ENCODE measurements at places on chromosomes 6 and 20.
A peak's percentile ranks its signal among the peaks of the same experiment; 100 is the strongest.

- DNase-seq, result no peak
Measured at GRCh38 chr6:75794954-75795739, 46.1 kb downstream of the MYO6 start.

- DNase-seq, result no peak
Measured at GRCh38 chr6:92114091-92114675, 1305.2 kb downstream of the EPHA7 start.

DNA sequence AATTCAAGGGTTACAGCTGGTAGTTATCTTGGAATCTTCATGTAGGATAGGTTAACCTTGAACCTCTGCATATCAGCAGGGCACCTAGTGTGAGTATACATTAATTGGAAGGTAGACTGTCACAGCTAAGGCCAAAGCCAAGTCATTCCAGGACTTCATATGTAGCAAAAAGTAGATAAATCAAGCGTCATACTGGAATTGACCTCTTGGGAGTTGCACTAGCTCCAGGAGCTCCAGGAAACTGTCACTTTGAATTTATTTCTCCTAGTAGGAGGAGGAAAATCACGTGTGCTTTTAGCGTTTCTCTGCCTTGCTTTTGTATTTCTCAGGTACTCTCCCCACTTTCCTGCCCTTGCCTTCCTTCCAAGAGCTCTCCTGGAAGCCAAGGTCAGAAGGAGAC lies 30.3 kb downstream of the RIPOR2 start:
- no peak for DNase-seq

GRCh38 chr6:137230547-137230946 lies 11.4 kb upstream of the IFNGR1 start:
- DNase-seq, result no peak

DNA sequence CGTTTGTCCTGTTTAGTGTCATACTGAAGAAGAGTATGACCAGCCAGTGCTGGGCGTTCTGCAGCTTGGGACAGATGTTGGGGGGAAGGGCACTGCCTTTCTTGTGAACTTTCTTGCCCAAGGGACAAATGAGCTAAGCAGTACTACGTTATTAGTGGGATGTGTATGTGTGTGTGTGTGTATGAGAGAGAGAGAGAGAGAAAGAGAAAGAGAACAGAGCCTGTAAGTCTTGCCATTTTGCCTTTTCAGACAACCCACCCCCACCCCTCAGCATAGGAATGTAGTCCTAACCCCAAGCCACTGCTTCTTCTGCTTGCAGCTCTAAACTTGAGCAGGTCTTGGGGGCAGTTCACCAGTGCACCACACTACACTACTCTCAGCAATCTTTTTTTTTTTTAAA lies 45.5 kb downstream of the E2F3 start:
- no peak for DNase-seq

- DNase-seq, result no peak
Measured at GRCh38 chr6:20757761-20758160, 223.5 kb downstream of the CDKAL1 start.

DNA sequence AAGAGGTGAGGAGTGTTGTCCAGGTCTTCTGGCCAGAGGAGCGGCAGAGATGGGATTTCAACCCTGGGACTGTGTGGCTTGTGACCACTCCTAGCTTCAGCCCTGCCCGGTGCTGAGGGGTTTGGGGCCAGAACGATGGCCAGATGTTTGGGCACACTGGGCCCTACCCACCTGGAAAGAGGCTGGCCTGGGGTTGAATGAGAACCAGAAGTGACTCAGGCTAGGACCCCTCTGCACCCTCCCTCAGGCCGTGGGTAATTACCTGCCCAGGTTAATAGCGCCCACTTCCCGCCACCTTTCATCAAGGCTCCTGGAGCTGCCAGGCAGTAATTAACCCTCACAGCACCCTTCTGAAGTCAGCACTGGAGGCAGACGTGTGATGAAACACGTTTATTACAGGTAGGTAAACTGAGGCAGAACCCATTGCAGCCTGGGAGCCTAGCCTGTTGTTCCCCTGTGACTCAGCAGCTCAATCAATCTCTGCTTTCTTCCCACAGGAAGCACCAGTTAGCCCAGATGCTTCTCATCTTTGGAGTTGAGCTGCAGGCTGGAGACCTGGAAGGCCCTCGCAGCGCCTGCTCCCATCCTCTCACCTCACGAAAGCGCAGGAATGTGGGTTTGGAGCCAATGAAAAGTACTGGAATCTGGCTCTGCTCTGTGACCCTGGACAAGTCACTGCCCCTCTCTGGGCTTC lies 120.8 kb downstream of the CEBPB start:
- DNase-seq, result no peak

GRCh38 chr20:17572034-17572638 lies 2.3 kb downstream of the DSTN start:
- no peak for DNase-seq

DNA sequence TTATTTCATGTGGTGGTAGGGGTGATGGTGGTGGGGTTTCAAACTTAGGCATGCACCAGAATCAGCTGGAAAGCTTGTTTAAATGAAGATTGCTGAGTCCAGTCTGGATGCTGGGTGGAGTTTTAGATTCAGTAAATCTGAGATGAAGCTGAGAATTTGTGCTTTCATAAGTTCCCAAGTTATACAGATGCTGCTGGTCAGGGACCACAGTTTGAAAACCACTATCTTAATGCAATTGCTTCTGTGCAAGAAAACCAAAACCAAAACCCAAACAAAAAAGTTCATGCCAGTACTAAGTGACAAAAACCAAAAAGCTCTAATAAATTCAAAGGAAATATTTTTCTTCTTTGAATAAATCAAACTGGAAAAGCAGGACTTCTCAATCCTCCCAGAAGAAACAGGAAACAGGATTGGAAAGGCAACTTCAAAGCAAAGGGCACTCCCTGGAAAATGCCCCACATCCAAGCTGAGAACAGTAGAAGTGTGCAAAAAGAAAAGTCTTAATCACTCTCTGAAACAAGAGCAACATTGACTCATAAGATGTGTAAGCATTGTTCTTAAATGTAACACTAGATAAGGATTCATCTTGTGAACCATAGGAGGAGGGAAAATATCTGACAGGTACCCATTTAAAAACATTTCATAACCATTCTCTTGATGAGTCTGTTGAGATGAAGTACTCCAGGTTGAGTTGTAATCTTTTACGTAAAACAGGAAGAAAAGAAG lies 481.5 kb upstream of the HSF2 start:
- no peak for DNase-seq

GRCh38 chr6:21823371-21823770 lies 229.8 kb downstream of the SOX4 start:
- DNase-seq, result no peak

DNA sequence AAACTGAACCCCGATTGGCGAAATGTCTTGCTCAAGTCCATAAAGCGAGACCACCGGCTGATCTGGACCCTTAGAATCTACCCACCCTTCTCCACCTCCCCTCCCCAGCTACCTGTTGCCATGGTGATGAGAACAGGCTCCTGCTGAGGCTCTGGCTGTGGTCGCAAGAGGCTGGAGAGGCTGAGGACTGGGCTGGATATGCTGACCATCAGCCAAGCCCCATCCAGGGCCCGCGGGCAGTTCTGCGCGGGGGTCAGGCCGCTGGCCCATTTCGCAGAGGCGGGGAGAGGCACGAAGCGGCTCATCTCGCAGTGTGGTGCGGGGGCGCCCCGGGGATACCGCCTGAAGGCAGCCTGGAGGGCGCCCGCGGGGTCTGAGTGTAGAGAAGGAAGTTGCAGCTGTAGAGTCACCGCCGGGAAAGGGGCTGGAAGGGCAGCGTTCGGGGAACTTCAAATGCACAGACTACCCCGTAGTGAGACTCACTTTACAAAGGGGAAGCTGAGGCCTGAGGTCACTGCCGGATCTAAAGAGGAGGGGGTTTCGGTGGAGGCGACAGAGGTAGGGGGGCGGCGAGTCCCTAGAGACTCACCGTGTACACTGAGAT lies 671 bp downstream of the TAPBP start:
- no peak for DNase-seq

DNA sequence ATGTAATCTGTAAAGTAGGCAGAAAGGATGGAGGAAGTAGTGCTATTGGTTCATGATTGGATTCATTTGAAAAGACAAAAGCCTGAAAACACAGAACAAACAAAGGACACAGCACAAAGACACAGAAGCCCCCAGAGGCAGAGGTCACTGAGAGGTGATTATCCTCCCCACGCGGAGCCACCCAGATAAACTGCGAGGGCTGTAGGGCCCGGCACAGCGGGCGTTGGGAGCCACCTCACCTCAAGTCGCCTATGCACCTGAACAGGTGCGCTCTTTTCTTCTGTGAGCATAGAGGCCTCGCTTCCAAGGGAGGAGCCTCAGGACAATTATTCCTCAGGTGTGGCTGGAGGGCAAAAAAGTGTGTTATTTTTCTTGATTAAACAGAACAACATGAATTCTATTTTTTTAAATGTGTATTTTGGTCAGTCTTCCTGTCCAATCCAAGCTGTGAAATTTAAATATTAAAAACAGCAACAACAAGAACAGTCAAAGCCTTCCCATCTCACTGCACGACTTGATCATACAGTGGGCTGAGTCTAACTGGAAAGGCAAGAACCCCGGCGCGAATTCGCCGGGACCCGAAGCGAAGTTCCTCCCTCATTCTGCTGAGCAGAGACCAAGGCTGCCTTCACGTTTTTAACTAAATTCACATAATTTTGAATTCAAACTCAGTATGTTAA lies 205.3 kb downstream of the THBS2 start:
- no peak for DNase-seq

DNA sequence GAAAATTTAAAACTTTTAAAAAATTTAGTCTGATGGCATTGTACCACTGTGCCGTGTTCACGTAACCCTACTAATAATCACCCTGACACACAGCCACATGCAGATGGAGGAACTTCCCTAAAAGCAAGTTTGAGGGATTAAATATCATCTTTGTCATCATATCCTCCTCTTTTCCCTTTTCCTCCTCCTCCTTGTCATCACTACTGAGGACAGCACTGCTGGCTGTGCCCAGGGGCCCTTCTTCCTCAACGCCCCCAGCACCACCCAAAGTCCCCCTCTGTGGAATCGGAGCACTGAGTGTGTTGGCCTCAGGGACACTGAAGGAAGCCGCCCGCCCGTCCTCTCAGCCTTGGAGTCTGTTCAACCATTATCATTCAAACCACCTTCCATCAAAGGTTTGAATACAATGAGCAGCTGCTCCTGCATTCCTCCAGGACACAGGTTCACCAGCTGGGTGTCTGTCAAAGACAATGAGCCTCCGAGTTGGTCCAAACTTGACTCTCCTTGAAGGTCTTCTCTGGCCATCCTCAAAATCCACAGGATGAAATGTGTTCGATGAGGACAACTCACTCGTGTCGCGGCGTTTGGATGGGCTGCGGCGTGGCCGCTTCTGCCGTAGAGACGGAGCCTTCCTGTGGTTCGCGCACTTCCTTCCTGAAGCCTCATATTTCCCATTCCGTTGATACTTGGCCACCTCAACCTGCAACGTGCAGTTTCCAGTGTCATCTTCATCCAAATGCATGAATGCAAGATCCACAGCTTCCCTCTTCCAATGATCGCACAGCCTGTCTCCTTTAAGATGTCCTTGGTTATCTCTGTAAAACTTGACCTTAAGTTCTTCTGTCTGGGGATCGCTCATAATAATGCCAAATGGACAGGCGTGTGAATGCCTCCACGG lies 23.3 kb downstream of the NQO2 start:
- no peak for DNase-seq

DNA sequence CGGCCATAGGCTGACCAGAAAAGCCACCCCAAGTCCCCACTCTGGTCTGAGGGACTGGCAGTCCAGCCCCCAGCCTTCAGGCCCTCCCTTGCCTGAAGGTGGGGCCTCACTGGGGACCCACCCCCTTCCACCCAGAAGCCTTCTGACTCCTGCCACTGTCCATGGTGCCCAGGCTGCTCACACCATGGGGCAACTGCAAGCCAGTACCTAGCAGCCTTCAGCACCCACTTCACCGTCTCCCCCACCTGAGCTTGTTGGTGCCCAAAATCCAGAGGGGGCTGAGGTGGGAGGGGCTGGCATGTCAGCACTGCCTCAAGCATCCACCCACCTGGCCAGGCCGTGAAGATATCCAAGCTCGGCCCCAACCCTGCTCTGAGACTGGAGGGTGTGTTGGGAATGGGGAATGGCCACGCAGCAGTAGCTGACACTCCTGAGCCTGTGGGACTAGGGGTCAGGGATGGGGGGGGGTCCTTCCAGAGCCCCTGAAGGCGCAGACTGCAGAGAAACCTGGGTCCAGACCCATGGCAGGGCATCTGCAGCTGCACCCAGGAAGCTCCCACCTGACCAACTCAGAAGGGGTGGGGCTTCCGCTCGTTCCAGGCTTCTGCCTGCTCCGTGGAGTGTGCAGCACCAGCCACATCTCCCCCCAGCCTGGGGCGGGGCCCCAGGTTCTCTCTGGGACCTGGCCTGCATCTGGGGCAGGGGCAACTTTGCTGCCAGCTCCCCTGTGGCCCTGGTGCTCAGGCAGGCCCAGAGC lies 942.1 kb upstream of the EPHA7 start:
- no peak for DNase-seq

DNA sequence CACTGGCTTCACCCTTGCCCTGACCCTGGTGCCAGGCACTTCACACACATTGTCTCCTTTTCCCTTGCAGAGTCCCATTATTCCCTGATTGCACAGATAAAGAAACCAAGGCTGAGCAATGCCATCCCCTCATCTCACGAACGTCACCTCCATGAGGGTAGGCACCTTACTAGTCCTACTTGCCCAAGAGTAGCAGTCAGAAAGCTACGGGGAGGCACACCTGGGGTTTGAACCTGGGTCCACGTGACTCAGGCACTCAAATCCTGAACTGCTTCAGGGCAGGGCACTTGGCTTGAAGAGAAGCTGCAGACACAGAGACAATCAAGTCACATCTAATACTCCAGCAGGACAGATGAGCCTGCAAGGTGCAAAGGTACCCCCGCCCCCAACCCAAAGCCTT lies 1.9 kb downstream of the BCAS1 start:
- no peak for DNase-seq

GRCh38 chr6:167748458-167749379 lies 78.0 kb upstream of the AFDN start:
- DNase-seq, result no peak

GRCh38 chr6:2215342-2215741 lies 30.1 kb downstream of the GMDS start:
- DNase-seq, result no peak

DNA sequence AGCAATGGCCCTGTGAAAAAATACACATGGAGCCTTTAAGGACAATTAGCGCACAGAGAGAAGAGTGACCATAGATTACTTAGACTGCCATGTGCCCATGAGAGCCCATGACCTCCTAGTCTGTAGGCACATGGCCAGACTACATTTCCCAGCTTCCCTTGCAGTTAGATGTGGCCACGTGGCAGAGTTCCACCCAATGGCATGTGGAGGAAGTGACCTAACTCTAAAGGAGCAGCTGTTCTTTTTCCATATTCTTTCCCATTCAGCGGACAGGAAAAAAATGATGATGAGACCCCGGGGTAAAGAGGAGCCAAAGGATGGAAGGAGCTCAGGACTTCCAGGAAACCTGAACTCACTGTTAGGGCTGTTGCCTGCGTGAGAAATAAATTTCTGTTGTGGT lies 116.6 kb downstream of the CBLN4 start:
- DNase-seq, result no peak

GRCh38 chr6:122788663-122789181 lies 336 bp upstream of the SMPDL3A start:
- DNase-seq, result peak; percentile 64

GRCh38 chr6:113018351-113019151 lies 671.4 kb downstream of the RFPL4B start:
- DNase-seq, result peak; percentile 14

- DNase-seq, result no peak
Measured at GRCh38 chr20:63080411-63080810, 73.6 kb upstream of the BHLHE23 start.

- DNase-seq, result no peak
Measured at GRCh38 chr6:56364431-56364826, 117.0 kb upstream of the COL21A1 start.

All from fibroblast of the conjunctiva (primary cell).